ENCODE measurements at places on chromosomes 7 and 10. TPM values are rescaled to one million over a fixed set of nuclear protein-coding genes. Genes with fewer than 3 reads are reported as not detected.

SGPL1 gene
- 48.3 TPM for total RNA-seq

CDK1 gene
- 193 TPM for total RNA-seq

- no peak for DNase-seq
Measured at GRCh38 chr10:30870896-30871295, 160.8 kb downstream of the ZNF438 start.

PCDH15 gene
- total RNA-seq = 0.32 TPM

GRCh38 chr7:108409146-108409545 lies 47.1 kb downstream of the NRCAM start:
- DNase-seq = no peak

DNA sequence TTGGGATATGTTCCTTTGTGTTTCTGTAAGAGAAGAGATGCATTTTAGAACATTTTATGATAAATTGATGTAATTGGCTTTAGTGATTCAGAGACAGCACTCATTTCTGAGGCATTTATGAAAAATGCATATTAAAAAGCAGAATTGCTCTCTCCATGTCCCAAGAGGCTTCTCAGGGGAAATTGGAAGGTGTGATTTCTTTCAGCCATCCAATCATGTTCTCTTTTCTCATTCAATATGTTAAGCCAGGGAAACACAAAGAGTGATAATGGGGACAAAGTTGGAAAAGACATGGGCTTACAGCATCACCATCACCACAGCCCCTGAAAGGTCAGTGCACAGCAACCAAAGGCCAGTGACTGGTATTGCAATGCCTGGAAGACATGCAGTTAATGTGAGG lies 129.9 kb upstream of the COL1A2 start:
- no peak for DNase-seq

GRCh38 chr10:33441561-33441960 lies 107.1 kb upstream of the NRP1 start:
- no peak for DNase-seq

- DNase-seq = no peak
Measured at GRCh38 chr10:67612577-67613537, 83.1 kb downstream of the CTNNA3 start.

DNA sequence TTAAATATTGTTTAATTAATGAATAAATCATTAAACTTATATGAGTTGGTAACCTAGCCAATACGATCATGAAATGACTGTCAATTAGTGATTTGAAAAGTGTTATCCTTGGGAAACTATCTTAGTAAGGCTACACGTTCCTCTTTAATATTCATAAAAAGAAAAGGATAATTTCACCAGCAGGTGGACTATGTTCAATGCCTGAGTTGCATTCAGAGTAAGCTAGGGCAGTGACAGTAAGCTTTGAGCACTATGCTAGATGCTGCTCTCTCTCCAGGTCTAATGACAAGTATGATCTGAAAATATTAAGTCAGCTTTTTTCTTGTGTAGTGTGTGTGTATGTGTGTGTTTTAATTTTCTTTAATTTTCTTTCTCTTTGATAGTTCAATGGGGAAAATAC lies 486.3 kb upstream of the PCDH15 start:
- DNase-seq = no peak

- DNase-seq = no peak
Measured at GRCh38 chr7:49255054-49255453, 330.7 kb downstream of the CDC14C start.

DNA sequence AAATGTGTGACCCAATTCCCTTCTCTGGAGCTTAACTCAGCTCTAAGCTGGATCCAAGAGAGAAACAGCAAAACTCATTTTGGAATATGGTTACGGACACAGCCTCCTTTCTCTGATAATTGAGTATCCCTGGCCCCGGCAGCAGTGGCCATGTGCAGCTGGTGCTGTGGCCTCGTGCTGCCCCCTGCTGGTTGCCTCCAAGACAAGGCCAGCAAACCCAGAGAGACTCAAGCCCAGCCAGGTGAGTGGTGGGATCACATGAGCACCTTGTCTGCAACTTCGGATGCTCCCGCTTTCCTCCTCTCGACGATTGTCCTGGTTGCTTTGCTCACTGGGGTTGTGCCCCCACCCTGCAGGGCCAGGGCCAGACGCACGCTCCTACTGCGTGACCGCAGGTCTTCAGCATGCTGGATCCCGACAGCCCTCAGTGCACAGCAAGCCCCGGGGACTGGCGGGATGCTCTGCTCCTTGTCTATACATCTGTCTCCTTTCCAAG lies 19.4 kb downstream of the SFTPD start:
- peak; percentile 69 for DNase-seq

GRCh38 chr7:46292741-46293140 lies 371.7 kb upstream of the IGFBP3 start:
- DNase-seq = no peak

ASB13 gene
- total RNA-seq = 18.3 TPM

RNF133 gene
- 0.40 TPM for total RNA-seq

GRCh38 chr7:159120540-159120919 lies 24.1 kb downstream of the VIPR2 start:
- DNase-seq = no peak

NPFFR1 gene
- not detected for total RNA-seq

NFKB2 gene
- 58.6 TPM for total RNA-seq

FAM241B gene
- total RNA-seq = 4.9 TPM

LRMDA gene
- total RNA-seq = 0.95 TPM

DNA sequence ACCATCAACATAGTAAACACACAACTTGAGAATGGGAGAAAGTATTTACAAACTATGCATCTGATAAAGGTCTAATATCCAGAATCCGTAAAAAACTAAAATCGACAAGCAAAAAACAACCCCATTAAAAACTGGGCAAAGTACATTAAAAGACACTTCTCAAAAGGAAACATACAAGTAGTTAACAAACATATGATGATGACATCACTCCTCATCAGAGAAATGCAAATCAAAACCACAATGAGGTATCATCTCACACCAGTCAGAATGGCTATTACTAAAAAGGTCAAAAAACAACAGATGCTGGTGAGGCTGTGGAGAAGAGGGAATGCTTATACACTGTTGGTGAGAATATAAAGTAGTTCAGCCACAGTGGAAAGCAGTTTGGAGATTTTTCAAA lies 125.1 kb downstream of the TFPI2 start:
- no peak for DNase-seq

DNA sequence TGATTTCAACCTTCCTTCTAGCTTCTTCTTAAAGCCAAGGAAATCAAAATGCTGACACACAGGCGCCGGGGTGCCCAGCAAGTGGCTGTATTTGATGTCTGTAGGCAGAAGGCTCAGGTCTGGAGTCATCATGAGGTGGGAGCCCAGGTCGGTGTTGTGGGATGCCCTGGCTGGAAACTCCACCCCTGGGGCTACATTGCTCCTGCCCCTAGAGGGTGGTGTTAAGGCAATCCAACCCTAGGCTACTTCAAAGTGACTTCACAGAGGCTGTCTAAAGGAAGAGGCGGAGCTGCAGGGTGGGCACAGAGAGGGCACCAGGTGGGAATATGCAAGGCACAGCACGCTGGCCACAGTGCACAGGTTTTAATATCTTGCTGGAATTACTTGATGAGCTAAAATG lies 200.9 kb downstream of the ADAM12 start:
- no peak for DNase-seq

GRCh38 chr7:1231214-1232102 lies 1.2 kb upstream of the UNCX start:
- no peak for DNase-seq

ANKRD7 gene
- total RNA-seq = 0.64 TPM

DNA sequence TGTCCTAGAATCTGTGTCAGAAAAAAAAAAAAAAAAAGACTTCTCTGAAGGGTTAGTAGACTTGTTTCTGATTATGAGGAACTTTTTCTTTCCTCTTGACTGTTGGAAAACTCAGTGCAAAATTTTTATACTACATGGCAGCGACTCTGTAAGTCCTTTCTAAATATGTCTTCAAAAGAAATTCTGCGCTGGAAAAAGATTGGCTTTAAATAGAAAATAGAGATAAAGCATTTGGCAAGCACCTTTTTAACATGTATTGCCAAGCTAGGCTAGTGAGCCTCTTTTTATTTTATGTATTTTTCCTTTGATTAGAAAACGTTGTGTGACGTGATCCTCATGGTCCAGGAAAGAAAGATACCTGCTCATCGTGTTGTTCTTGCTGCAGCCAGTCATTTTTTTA lies 17.9 kb downstream of the KLHL7 start:
- no peak for DNase-seq

GRCh38 chr7:4683884-4684565 lies 1.9 kb downstream of the FOXK1 start:
- no peak for DNase-seq

DNA sequence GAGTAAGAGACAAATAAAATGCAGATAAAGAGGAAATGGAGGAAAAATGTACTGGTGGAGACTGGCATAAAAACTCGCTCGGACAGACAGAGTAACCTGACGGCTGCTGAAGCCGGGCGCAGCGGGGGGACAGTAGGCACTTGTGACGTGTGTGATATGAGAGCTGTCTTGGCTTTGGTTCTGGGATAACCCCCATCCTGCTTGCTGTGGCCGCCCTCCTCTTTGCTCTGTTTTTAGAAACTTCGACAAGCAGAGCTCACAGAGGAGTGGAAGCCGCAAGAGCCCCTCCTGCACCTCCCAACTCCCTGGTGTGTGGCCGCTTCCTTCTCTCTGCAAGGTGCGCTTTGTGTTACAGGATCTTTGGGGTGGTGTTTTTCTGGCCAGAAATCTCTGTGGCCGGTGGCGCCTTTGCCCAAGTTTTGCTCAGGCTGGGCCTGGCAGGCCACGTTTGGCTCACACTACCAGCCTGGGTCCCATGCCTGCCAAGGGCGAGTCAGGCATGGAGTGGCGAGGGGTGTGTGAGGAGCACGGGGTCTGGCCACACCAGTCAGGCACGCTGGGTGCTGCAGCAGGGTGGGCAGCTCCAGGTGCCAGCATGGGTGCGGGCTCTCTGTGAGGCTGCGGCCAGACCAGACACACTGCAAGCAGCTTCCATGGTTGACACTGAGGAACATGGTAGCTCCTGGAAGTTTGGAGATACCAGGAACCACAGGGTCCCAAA lies 268.0 kb downstream of the DNAJB6 start:
- no peak for DNase-seq

DNA sequence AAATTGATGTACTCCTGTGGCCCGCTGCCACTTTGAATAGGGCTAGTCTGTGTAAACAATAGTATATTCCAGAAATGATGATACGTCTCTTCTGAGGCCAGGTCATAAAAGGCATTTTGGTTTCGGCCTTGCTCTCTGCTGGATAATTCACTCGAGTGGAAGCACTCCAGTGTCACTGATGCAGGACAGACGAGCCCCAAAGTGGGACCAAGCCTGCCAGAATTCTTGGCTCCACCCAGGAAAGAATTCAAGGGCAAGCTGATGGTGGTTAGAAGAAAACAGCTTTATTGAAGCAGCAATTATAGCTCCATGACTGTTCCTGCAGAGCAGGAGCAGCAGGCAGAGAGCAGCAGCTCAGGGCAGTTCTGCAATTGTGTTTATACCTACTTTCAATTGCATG lies 717.6 kb downstream of the GRM8 start:
- DNase-seq = no peak

DNA sequence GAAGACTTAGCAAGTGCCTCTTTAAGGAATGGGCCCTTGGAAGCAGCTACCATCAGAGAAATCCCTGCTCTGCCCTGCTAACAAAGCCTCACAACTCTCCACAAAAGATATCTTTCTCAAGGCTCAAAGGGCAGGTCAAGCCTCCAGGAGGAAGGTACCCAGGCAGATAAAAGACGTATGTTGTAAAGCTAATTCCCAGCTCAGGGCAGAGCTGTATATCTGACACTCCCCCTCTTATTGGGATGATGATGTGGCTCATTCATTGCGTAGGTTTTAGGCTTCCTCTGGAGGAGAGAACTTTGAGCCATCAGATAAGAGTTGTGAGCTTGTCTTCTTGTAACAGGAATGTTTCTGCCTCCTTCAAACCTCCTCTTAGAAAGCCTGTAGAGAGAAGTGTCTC lies 145.4 kb downstream of the CALN1 start:
- no peak for DNase-seq

DNA sequence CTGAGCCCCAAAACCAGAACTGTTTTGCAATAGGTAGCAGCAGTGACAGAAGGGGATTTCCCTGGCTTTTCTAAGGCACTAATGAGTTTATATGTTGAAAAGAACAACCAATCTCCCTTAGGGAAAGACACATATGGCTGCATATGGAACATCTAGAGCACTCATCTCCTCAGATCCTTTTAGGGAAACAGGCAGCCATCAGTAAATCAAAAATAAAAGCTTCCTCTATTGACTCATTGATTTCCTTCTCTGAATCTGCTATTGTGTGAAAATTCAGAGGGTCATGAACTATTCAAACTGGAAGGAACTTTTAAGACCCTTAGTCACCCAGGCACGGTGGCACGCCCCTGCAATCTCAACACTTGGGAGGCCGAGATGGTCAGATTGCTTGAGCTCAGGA lies 110.9 kb upstream of the NANOS1 start:
- no peak for DNase-seq

GRCh38 chr7:99127636-99128035 lies 16.3 kb downstream of the SMURF1 start:
- DNase-seq = no peak

CDK14 gene
- total RNA-seq = 1.2 TPM

DNA sequence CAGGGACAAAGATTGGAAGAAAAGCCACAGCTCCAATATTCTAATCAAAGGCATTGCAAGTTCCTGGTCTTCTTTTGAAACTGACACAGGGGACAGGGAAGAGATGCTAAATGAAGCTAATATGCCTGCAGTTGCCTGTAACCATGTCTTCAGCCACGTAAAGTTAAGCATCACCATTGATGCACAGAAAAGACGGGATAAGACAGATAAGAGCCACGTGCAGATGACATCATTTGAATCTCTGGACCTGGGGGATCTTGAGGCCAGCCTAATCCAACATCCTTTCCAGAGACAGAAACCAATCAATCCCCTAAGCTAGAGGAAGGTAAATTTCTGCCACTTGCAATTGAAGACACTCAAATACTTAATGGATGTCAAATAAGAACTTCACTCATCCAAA lies 93.4 kb downstream of the PIP4K2A start:
- no peak for DNase-seq

OR2A42 gene
- total RNA-seq = not detected

- DNase-seq = no peak
Measured at GRCh38 chr7:22713463-22713862, 13.5 kb upstream of the IL6 start.

CCL26 gene
- total RNA-seq = 0.27 TPM

DNA sequence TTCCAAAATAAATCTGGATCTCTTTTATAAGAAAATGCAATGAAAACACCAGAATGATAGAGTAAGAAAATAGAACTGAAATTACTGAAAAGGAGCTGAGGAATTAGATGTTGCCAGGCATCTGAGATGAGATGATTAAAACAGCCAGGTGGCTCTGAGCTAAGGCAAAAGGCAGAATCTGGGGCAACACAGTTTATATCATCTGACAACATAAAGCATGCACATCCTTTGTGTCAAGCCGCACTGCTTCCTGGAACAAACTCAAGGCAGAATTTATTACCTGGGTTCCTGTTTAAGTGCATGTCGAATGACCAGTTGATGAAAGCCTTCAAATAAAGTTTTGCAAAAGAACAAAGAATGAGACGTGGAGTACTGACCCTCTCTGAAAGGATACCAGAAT lies 247.0 kb downstream of the SNX10 start:
- DNase-seq = no peak

BMPR1A gene
- 28.6 TPM for total RNA-seq
